Stimulated activated CD8-positive, alpha-beta memory T cell treated with anti-CD3 and anti-CD28 coated beads, Interleukin-15, amount 100 ng/mL, for 24 hours (primary cell): ENCODE measurements at places on chromosomes 4 and X.

DNA sequence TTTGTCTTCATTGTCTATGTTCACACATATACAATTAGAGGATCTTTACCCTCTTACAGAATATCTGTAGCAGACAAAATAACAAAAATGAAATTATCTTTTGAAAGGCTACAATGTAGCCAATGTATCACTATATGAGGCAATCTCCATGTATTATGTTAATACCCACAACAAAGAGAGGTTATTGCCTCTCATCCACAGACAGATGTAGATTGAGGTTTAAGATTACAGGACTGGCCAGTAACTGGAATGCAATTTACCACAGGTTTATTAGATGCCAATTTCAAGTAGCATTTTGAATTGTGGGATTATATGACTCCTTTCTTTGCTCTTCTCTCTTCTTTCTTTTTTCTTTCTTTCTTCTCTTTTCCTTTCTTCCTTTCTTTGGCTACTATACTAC lies 242.6 kb downstream of the ANKRD50 start:
- DNase-seq, result no peak

- DNase-seq, result no peak
Measured at GRCh38 chr4:84407554-84408407, 91.3 kb downstream of the NKX6-1 start.

- no peak for DNase-seq
Measured at GRCh38 chr4:168119890-168120289, 27.6 kb downstream of the ANXA10 start.

DNA sequence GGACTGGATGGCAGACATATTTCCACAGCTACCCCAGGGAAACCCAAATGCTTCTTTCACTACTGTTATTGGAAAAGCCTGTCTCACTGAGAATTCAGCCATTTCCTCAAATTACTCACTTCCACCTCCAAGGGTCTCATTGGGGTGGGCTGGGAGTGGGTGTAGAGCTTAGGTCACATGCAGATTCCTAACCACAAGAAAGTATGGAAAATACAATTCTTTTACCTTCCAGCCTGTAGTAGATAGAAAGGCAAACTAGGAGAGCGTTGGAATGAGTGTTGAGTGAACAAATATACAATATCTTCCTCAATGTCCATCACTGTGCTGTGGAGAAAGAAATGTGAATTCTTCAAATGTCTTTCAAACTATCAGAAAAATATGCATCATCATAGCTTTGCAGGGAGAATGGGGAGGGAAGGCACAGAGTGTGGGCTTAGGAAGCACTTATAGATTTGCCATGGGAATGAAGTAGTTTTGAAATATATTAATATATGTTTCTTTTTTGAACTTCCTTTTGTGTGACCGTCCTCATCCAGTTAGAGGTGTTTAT lies 245.3 kb upstream of the JADE1 start:
- no peak for DNase-seq

- DNase-seq, result no peak
Measured at GRCh38 chr4:37684154-37684553, 2.0 kb downstream of the RELL1 start.

DNA sequence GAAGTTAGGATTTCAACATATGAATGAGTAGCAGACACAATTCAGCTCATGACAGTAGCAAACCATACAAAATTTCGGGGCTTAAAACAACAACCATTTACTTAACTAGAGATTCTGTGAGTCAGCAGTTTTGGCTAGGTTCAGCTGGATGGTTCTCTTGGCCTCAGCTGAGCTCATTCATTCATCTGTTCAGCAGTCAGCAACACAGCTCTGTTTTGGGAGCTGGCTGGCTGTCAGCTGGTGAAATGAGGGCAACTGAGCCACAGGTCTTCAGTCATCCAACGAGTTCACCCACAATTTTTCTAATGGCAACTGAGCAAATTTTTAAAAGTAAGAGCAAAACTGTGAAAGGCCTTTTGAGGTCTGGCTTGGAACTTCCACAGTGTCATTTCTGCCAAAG lies 2005.1 kb upstream of the AGA start:
- DNase-seq, result no peak

DNA sequence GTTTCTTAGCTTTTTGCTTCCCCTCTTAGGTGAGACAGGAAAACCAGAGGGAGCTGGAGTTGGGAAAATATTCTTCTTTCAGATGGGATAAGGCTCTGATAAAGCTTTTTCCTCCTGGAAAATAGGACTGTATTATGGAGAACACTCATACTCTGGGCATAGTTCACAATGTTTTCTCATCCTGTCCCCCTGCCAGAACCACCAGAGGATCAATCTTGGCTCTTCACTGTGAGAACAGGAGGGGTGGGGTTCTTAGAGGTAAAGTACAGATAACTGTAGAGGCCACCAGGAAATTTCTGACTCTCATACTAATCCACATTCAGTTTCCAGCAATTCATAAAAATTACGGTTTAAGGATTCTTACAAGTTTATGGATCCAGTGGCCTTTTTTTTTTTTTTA lies 661.8 kb upstream of the MAGEB2 start:
- no peak for DNase-seq

GRCh38 chrX:153608376-153608775 lies 9.4 kb upstream of the CCNQ start:
- DNase-seq, result no peak

DNA sequence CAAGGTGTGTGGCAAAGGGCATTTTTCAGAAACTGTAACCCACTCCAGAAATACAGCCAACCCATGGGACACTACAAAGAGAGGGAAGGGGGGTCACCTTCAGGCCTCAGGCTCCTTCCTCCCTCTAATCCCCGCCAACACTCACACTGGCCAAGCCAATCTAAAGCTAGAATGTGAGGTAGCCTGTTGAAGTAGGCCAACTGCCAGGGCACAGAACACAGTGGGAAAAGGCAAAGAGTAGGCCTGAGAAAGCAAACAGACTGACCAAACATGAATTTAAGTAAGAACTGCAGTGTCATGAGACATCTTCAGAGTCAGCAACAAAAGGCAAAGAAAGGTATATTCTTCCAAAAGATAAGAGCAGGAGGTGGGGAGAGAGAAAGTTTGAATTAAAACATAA lies 289.0 kb downstream of the HNRNPD start:
- DNase-seq, result no peak

DNA sequence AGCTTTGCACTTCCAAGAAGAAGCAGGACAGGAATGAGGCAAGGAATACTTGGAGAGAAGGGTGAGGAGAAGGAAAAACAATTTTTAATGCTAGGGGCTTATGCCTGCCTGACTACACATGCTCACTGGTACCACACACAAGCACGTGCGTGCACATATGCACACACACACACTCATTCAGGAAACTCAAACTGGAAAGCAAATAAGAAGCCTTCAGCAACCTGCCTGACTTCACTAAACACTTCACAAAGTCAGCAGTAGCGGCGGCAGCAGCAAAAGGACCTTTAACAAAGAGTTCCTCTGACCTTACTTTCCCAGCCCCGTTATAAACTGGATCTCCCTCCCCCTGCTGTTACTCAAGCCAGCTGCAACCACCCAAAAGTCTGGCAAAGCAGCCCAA lies 3.3 kb downstream of the ZDHHC9 start:
- no peak for DNase-seq

- no peak for DNase-seq
Measured at GRCh38 chrX:123481913-123482851, 250.7 kb downstream of the THOC2 start.

GRCh38 chrX:22652596-22652995 lies 347.2 kb upstream of the DDX53 start:
- no peak for DNase-seq

- no peak for DNase-seq
Measured at GRCh38 chr4:84710548-84710947, 127.6 kb downstream of the CDS1 start.

DNA sequence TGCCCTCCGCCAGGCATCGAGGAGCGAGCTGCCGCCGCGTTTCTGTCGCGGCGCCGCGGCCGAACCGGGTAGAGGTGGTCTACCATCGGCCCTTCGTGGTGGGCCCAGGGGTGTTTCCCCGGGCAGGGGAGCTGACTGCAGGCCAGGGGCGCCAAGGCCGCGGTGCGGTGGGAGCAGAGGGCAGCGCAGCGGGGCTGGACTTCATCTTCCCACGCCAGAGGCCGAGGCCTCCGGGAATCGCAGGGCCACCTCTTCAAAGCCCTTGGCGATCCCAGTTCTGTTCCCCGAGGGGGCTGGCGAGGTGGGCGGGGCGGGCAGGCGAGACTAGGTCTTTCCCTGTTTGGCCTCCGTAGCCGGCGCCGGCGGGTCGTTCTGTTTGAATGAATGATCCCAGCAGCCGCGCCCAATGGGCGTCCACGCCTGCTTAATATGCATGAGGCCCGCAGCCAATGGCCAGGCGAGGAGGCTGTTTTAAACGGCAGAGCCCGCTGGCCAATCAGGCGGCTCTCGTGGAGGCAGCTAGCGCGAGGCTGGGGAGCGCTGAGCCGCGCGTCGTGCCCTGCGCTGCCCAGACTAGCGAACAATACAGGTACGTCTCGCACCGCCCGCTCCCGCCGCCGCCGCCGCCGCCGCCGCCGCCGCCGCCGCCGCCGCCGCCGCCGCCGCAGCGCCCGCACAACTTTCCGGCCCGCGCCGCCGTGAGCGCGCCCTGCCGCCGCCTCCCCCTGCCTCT lies at the start of gene HMGB3:
HMGB3 (plus strand) TSS at position 548 of the 733 bp plus-strand sequence. CDS start 2,265 bp downstream, outside the sequence.
- peak; percentile 32 for DNase-seq

DNA sequence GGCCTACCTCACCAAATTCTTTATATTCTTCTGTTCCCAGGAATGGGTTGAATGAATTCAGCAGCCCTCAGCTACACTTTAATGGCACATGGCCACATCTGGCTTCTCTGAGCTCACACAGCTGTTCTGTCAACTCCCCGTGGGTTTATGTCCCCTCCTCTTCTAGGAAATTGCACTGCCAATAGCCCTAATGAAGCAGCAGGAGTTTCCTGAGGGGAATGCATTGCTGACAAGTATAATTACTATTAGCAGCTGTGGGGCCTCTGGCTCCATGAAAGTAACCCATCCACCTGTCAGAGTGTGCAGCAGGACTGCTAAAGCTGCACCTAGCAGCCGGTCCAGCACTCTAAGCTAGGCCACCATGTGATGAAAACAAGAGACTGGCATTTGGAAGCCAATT lies 50.3 kb downstream of the FTHL17 start:
- no peak for DNase-seq

DNA sequence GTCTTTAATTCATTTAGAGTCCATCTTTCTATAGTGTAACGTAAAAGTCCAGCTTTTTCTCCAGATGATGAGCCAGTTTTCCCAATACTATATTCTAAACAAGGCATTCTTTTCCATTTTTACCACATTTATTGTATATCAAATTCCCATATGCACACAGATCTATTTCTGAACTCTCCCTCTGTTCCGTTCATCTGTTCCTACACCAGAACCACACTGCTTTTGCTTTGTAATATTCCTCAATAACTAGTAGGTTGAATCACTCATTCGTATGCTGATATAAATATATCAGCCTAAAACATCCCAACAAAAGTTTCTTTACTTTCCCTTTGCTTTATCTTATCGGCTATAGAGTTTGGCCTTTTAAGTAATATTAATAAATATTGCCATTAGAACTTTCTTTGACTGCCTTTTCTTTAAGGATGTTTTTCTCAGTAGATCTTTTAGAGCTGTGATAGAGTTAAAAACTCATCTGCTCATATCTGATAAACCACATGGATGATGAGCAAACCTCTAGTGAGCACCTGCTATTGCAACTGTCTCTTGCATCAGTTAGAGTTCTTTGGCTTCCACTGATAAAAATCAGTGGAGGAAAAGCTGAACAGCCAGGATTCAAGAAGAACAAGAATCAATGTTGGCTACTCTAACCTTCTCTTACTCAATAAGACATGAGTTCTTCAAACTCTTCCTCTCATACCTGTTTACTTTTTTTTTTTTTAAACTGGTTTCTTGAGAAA lies 13.1 kb upstream of the RPL34 start:
- DNase-seq, result no peak

- DNase-seq, result no peak
Measured at GRCh38 chr4:177511611-177512010, 69.4 kb upstream of the AGA start.

DNA sequence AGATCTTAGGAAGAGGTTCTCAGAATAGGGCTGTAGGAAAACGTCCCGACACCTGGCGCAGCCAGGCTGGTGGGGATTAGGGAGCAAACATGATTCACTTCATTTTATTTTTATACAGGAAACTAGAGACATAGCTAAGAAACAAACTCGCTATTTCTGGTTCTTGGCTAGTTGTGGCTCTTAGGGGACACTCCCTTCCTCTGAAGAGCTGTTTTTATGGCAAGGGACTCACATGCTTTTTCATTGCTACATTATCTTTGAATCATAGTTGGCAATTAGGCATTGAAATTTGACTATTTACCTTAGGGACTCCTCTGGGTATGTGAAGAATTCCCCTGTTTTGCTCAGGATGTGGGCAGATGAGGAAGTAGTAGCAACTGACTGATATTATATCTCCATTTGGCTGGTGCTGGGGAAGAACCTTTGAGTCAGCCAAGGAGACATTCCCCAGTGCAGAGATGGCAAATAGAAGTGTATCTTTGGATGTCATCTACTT lies 174.5 kb downstream of the SMIM20 start:
- no peak for DNase-seq

GRCh38 chr4:55896622-55897021 lies 43.2 kb downstream of the EXOC1 start:
- DNase-seq, result no peak

GRCh38 chr4:126123611-126124325 lies 809.0 kb downstream of the FAT4 start:
- no peak for DNase-seq

DNA sequence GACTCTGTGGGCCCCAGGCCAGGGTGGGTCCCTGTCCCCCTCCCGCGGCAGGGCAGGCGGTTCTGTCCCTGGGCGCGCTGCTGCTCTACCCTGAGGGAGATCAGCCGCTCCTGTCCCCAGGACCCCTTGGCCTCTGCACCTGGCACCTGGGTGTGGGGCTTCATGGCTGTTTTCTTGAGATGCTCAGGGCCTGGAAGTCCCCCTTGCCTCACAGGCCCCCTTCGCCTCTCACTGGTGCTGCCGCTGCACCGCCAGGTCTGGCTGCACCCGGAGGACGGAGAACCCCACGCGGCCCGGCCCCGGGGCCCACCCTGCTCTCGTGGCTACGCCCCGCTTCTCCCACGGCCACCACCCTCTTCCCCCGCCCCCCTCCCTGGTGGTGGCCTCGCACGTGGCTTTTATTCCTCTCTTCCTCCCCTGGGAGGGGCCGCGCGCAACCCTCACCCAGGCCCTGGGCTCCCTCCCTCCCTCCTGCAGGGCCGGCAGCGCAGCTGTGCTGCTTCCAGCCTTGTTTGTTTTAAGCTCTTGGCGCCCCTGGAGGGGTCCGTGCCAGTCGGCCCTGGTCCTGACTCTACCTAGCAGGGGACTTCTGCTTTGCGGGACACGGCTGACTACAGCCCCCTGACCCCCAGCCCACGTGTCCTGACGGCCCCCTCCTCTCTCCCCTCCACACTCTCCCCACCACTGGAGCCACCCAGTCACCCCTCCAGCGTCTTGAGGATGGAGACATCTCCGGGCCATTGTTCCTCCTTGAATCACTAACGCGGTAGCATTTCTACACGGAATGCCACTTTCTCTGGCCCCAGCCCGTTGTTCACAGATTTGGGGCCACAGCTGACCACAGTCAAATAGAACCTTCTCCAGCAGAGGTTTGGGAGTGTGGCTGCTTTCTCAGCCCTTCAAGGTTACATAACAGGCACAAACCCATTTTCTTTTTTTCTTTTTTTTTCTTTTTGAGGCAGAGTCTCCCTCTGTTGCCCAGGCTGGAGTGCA lies 20.6 kb upstream of the CLDN24 start:
- no peak for DNase-seq

GRCh38 chr4:8123389-8123788 lies 35.2 kb downstream of the ABLIM2 start:
- no peak for DNase-seq

GRCh38 chrX:27583976-27584375 lies 6.2 kb upstream of the DCAF8L2 start:
- DNase-seq, result no peak

- DNase-seq, result no peak
Measured at GRCh38 chr4:122221322-122221721, 69.2 kb downstream of the BLTP1 start.

- no peak for DNase-seq
Measured at GRCh38 chrX:35040871-35041270, 98.3 kb downstream of the FAM47B start.
